MG63 (cell line): ENCODE measurements at places on chromosomes 7 and 10. TPM values are rescaled to one million over a fixed set of nuclear protein-coding genes. Genes with fewer than 3 reads are reported as not detected.

IGFBP3 gene
- 224 and 281 TPM in 2 replicates for total RNA-seq

- no peak for DNase-seq
Measured at GRCh38 chr10:50550291-50550839, 73.4 kb downstream of the SGMS1 start.

DNA sequence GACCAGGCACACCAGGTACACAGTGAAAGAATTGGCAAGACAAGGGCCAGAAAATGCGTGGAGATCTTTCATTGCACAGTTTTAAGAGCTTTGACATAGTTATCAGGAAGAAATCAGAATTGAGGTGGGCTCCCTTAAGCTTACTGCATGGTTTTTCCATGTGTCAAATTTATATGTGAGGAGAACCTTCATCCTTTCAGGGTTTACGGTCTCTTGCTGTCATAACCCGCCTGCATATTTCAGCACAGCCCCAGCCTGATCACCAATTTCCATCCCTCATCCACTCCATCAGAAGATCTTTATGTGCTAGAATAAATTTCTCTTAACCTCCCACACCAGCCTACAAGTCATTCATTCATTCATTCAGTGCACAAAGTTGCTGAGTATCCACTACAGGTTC is 373.1 kb downstream of the KCNMA1 start:
- no peak for DNase-seq

GRCh38 chr10:132206377-132206745 is 19.6 kb downstream of the DPYSL4 start:
- DNase-seq, result no peak

DNA sequence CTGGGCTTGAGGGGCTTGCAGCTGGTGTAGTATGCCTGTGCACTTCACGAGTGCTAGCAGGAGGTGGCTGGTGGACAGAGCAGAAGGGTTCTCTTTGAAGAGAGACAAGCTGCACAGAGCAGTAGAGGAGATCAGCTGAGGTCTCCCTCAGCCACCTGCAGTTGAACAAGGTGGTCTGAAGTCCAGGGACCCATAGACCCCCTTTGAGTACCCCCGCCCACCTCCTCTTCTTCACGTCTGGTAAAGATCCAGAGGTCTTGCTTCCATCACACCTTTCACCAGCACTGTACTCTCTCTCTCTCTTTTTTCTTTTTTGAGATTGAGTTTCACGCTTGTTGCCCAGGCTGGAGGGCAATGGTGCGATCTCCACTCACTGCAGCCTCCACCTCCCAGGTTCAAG is 157.2 kb downstream of the GFRA1 start:
- DNase-seq, result no peak

CLDN3 gene
- not detected in 2 replicates for total RNA-seq

MAGI2 gene
- 0.49 and 0.56 TPM in 2 replicates for total RNA-seq

DNA sequence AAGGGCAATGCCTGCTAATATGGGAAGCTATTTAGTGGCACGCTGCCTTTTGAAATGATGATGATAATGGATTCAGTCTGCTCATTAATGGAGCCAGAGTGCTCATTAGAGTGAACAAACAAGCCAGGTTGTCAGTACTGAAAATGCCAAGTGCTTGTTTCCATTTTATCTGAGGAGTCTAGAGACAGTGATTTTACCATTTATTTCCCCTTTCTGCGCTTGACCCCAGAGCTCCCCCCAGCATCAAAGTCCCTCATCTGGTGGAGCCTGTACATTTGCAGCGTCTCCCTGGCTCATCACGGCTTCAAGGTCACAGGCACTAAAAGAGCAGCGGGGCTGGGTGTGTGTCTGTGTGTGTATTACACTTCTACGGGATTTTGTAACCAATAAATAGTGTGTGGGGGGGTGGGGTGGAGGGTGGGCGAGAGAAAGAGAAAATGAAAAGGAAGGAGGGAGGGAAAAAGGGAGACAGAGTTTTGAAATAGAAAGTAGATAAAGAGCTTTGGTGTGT is 553.8 kb downstream of the TFEC start:
- no peak for DNase-seq

- no peak for DNase-seq
Measured at GRCh38 chr10:23157239-23157681, 34.9 kb upstream of the PTF1A start.

GRCh38 chr7:23426876-23427275 is 43.4 kb downstream of the IGF2BP3 start:
- no peak for DNase-seq

- DNase-seq, result no peak
Measured at GRCh38 chr10:27779462-27780015, 33.9 kb upstream of the MKX start.

GRCh38 chr7:30459591-30460245 is 18.9 kb downstream of the NOD1 start:
- DNase-seq, result peak; percentile 83

- no peak for DNase-seq
Measured at GRCh38 chr7:129021656-129022055, 33.3 kb downstream of the TNPO3 start.

- peak; percentile 87 for DNase-seq
Measured at GRCh38 chr7:17298102-17298839, at the start of gene AHR. TSS of gene AHR (plus strand) at chr7:17298652. CDS start at chr7:17299265, 613 bp downstream.

DNA sequence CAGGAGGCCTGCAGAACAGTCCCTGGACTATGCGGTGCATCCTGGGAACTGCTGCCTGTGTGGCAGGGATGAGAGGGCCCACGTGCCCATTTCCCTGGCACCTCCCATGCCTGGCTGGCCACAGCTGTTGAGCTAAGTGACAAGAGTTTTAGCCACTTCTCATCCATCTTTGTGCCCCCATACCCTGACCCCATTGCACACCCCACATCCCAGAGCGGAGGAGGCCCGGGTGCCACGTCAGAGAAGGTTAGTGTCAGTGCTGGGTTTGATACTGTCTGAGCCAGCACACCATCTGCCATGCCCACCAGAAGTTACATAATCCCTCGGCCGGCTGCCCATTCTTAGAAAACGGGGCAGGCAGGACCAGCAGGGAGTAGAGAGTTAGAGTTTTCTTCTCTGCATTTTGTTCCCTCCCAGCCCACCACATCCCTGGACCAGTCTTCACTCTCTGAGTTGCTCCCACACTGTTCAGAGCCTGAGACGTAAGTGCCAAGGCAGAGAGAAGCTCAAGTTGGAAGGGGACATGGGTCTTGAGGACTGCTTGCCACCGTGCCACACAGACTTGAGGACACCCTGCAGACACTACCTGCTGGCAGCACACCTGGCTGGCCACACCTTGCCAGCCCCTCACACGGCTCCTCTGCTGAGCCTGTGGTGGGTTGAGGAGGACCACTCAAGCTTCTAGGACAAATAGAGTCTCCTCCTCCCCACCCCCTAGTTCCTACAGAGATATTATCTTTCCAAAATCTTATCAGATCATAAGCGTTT is 13.1 kb downstream of the UNC5B start:
- peak; percentile 45 for DNase-seq

GRCh38 chr7:37817591-37817960 is 30.8 kb upstream of the NME8 start:
- no peak for DNase-seq

- no peak for DNase-seq
Measured at GRCh38 chr7:11648980-11649379, 183.0 kb downstream of the THSD7A start.

- DNase-seq, result no peak
Measured at GRCh38 chr10:124217031-124217430, 123.6 kb upstream of the CHST15 start.

ST8SIA6 gene
- total RNA-seq, result not detected in 2 replicates

DNA sequence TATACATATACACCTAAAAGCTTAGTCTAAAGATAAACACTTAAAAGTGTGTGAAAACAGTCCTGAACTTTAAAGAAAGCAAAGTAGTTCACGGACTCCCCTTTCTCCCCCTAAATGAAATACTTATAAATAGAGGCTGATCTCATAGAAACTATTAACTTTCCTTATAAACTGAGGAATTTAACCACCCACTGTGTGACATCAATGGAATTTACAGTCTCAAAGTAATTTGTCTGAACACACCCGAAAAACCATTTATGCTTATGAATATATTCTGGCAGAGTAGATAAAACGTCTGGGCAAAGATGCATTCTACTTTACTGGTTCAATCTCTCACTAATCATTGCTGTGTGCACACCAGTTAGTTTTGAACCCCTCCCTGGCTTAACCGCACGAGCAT is 181.8 kb upstream of the DGKB start:
- DNase-seq, result no peak

- peak; percentile 85 for DNase-seq
Measured at GRCh38 chr10:129963641-129964501, at the start of gene EBF3. TSS of gene EBF3 (minus strand) at chr10:129964274. CDS start at chr10:129963768, 506 bp downstream.

OR2F2 gene
- not detected in 2 replicates for total RNA-seq

GRCh38 chr10:123855008-123855684 is 36.5 kb downstream of the CPXM2 start:
- no peak for DNase-seq

- DNase-seq, result no peak
Measured at GRCh38 chr7:114158275-114158674, 239.5 kb upstream of the PPP1R3A start.

- no peak for DNase-seq
Measured at GRCh38 chr10:123380491-123381085, 226.4 kb downstream of the BUB3 start.

DNA sequence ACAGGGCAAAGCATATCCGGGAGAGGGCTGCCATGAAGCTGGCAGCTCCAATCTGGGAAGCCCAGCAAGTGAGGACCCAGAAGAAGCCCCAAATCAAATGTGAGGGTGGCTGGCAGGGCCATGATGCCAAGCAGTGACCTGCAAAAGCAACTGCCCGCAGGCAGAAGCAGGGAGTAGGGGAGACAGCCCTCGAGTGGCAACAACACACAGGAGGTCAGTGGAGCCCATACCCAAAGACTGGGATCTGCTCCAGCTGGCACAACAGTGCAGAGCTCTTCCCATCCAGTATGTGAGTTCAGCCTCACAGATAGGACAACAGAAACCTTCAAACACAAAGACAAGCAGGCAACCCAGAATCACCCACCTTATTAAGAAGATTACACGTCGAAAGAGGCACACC is 45.0 kb downstream of the GRID1 start:
- no peak for DNase-seq

DNA sequence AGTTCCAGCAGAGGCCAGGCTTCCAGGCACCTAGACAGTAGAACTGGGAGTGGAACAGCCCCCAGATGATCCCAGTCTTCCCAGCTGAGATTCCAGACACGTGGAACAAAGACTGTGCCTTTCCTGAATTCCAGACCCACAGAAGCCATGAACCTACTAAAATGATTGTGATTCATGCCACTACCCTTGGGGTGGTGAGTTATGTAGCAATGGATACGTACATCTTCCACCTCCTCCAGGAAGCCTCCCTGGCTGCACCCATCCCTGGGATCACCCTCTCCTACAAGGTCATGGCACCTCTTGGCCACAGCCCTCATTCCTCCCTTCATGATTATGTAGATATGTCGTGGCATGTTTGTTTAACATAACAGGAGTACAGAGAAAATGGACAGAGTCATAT is 83.4 kb downstream of the NPTX2 start:
- no peak for DNase-seq

GRCh38 chr10:82564353-82565196 is 689.6 kb downstream of the NRG3 start:
- peak; percentile 2 for DNase-seq

DNA sequence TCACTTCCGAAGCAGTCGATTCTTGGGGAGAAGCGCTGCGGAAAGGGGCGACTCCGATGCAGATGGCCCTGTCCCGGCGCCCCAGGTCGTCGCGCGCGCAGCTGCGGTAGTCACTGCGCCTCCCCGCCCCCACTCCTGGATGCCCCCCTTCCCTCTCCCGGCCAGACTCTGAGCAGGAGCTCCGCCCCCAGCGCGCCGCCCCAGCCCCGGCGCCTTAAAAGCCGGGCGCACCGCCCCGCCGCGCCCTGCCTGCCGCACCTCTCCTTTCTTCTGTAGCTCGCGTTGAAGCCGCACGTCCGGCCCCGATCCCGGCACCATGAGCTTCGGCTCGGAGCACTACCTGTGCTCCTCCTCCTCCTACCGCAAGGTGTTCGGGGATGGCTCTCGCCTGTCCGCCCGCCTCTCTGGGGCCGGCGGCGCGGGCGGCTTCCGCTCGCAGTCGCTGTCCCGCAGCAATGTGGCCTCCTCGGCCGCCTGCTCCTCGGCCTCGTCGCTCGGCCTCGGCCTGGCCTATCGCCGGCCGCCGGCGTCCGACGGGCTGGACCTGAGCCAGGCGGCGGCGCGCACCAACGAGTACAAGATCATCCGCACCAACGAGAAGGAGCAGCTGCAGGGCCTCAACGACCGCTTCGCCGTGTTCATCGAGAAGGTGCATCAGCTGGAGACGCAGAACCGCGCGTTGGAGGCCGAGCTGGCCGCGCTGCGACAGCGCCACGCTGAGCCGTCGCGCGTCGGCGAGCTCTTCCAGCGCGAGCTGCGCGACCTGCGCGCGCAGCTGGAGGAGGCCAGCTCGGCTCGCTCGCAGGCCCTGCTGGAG is at the start of gene INA:
Gene INA, plus strand, starts transcription at position 243 of the 817 bp plus-strand sequence. Its CDS starts 74 bp downstream, at position 317.
- DNase-seq, result no peak

DNA sequence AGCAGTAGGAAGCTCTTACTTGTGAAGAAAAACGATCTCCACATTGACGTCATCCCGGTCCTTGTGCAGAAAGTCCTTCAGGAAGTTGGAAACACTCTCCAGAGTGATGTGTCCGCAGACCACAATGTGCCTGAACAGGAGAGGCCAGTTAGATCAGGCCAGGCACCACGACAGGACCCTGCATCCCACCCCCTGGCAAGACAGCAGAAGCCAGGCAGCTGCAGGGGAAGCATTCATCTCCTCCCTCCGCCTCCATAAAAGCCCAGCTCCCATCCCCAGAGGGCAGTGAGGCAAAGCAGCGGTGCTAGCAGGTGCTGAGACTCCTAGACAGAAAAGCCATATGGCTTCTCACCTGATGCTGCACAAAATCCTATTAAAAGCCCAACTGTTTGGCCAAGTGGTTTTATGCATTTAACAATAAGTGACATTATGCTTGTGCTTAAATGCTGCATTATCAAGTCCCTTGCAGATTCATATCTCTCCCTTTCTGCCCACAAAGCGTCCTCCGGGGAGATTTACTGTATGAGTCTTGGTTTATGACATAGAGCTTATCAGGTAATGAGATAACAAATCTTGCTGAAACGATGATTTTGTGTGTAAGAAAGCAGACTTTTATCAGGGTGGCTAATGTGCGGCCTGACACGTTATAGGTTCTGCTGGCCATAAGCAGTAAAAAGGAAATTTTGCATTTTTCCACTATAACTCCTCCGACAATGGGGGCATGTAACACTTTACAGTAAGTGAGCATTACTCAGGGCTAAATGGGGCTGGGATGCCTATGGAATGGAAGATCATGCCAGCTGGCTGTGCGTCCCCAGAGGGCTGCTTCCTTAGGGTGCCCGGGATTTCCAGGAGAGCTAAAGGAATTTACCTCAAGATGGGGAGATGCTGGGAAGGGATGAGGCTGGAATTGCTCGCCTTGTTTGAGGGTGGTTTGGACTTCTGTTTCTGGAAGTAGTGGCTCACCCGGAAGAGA is 546.9 kb downstream of the KCNMA1 start:
- DNase-seq, result no peak

- DNase-seq, result no peak
Measured at GRCh38 chr10:102927311-102928010, 9.4 kb downstream of the CNNM2 start.
